ENCODE measurements at places on chromosomes 12 and 14.

DNA sequence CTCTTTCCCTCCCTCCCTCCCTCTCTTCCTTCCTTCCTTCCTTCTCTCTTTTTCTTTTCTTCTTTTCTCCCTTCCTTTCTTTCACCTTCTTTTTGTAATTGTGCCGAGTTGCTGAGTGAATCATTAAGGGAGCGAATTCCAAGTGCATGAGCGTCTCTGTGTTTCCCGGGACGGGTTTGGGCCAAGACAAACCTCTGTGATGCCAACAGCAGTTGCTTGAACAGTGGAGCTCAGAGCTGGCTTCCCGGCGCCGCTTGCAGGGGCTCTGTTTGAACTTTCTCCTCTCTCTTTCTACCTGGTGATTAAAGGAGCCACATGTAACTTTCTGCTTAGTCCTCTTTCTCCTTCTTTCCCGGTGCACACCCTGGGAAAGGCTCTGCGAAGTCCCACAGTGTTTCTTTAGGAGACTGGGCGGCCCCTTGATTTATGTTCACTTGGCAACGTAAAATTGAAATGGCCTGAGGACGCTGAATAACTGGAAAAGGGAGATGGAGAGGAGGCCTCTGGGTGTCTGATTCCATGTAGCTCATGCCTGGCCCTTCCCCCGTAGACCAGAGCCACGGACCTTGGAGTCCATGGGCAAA lies 33.7 kb upstream of the MAP1LC3B2 start:
- no peak for DNase-seq

GRCh38 chr12:89833337-89834252 lies 125.0 kb upstream of the ATP2B1 start:
- no peak for DNase-seq

DNA sequence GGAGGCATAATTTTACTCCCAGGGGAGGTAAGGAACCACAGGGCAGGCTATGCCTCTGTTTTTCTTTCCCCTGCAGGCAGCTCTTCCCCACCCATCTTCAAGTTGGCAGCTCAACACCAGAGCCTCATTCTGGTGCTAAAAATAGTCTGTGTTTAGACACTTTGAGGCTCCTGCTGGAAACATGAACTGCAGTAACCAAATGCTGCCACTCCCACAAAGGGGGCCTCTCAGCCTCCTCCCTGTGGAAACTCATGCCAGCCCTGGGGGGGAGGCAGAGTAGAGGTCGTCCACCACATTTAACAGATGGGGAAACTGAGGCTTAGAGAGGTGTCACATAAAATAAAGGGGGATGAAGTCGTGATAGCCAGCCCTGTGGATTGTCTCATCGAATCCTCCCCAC lies 61.4 kb downstream of the WSCD2 start:
- DNase-seq: no peak

DNA sequence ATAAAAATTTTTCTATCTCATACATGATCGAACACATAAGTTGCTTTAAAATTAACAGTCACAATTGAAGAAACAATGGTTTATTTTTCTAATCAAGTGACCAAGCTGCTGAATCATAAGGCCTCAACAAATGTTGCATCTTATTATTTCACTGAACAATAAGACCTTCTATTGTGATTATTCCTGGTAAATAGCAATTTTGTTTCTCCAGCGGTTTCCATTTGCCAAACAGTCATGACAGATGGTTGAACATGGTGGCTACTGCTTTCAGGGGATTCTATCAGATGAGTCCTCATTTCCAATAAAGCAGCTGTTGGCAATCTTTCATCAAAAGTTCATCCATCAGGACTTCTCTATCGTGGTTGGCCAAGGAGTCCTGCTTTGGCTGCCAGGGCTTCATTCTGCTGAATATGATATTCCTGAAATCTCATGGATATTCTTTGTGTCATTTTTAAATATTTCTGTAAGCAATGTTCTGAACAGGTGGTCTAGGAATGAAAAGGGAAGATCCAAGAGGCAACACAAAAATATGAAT lies 13.0 kb downstream of the TOMM20L start:
- DNase-seq: no peak

GRCh38 chr14:57962325-57963035 lies 96.6 kb upstream of the SLC35F4 start:
- no peak for DNase-seq

GRCh38 chr12:25455696-25456095 lies 97.4 kb downstream of the LMNTD1 start:
- no peak for DNase-seq

DNA sequence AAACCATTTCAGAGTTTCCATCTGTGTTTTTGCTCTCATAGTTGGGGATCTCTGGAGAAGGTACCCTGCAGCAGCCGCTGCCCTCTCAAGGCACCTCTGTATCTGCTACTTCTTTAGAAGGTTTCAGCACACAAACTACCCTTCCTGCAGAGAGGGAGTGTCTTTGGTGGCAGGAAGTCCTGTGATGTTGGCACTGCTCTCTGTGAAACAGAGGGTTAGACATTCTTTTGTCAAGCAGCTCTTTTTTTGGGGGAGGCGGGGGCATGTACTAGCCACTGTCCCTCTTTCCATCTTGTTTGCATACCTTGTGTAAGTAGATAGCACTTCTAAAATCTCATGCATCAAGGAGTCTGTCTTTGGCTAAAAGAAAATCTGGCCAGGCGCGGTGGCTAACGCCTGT lies 352.6 kb downstream of the BMP4 start:
- DNase-seq: no peak

DNA sequence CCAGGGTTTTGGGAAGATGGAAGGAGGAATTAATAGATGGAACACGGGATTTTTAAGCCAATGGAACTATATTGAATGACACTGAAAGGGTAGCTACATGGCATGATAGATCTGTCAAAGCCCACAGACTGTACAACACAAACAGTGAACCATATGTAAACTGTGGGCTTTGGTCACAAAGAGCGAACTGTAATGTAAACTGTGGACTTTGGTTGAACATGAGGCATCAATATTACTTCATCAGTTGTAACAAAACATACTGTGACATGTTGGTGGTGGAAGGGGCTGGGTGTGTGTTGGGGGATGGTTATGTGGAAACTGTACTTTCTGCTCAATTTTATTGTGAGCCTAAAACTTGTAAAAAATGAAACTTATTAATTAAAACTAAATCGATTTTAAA lies 210.6 kb upstream of the HMGA2 start:
- no peak for DNase-seq

DNA sequence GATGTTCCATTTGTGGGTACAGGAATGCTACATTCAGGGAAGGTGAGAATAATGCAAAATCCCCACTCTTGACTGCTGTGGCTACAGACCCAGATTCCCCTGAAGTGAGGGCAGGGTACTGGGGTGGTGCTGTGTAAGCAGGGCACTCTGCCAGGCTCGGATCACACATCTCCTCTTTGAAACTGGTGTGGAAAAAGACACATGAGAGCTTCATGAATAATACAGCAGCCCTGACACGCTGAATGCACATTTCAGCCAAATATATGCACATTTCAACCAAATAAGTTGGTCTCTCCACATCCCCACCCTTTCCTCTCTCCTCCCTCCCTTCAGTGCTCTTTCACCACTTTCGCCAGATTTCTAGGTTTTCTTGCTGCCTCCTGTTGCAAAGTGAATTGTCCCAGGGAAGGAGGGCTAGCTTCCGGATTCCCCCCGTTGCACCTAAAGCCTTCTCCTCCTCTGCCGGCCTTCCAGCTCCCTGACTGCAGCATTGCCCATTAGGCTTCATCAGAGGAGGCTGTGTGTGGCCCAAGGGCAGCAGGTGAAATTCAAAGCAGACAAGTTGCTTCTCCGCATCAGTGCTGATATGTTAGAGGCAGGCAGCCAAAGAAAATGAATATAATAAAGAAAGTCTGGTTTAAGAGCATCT lies 118.2 kb upstream of the TMCC3 start:
- DNase-seq: no peak

DNA sequence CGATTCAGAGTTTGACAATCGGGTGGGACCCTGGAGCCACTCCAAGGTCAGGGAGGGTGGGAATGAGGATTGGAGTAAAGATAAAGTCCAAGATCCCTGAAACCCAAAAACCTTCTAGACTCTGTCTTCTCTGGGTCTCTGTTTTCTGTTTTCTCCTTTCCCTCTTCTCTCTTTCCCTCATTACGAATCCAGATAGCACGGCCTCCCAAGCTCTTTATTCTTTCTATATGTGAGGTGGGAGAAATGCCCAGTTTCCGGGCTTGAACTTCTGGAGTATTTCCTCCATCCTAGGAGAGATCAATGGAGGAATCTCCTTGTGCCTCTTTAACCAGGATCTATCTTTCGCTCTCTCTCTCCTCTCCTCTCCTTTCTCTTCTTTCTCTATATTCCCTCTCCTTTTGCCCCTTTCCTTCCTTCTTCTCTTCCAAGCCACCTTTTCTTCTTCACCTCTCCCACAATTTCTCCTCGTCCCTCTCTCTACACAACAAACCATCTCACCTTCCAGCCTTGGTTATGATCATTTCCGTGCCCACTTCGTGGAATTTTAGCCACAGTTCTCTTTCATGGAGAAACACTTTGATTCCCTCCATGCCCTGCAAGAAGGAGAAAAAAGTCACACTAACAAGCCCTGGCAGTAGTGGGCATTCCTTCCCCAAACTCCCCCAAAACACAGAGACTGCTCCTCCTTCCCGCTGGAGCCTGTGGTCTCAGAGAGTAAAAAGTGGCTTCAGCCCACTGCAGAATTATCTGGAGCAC lies 4.4 kb downstream of the TBX5 start:
- no peak for DNase-seq

DNA sequence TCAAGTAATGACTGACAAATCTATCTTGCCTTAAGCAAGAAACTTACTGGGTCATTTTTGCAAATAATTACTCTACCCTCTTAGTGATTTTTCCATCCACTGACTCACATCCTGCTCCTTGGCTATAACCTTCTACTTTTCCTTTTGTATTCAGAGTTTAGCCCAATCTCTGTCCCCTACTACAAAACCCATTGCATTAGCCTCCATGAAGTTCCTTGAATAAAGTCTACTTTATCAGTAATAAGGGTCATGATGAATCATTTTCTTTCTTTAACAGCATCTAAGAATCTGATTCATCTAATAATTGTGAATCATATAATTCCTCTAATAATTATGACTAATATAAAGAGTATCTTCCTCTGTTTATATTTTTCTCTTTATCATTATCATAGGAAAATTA lies 132.6 kb downstream of the NTS start:
- no peak for DNase-seq

- no peak for DNase-seq
Measured at GRCh38 chr12:47396902-47397663, 308.7 kb downstream of the RPAP3 start.
